ENCODE measurements at places on chromosomes 1 and 21. TPM values are rescaled to one million over a fixed set of nuclear protein-coding genes. Genes with fewer than 3 reads are reported as not detected.

Gene CFHR3
- total RNA-seq, result not detected

DNA sequence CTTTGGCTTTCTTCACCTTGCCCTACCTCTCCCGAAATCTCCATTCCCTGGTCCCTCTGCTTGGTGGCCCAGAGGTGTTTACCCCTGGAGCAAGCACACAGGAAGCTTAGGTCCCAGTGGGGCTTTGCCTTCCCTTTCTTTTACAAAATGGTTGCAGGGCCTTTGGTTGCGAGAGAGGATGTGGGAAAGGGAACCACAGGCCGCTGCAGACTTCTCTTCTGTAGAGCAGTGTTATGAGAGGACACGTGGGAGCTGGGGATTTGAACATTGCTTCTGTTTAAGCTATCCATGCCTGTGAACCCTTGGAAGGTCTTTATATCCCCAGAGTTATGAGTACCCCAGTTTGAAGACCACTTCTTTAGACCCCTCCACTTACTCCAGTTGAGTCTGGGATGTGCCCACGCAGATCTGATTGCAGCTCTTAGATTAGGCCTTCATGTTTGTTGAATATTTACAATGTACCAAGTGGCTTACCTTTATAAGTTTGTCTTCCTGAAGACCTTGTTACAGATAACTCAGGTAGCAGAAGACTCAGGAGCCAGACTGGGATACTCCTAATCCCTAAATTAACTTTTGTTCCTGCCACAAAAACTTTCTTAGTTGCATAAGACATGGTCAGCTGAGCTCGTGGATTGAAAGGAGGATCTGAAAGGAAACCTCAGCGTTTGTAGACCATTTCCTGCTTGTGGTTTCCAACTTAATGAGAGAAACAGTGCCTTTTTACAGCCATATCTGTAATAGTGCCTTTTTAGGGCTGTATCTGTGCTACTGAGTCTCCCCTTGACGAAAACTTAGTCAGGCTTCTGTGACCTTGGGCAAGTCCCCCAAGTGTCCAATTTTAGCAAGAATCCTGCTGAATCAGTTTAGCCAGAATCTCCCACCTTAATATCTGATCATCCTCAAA is 21.9 kb upstream of the IVNS1ABP start:
- no peak for DNase-seq

GRCh38 chr1:241499910-241500309 is 19.6 kb downstream of the FH start:
- peak; percentile 74 for DNase-seq

DNA sequence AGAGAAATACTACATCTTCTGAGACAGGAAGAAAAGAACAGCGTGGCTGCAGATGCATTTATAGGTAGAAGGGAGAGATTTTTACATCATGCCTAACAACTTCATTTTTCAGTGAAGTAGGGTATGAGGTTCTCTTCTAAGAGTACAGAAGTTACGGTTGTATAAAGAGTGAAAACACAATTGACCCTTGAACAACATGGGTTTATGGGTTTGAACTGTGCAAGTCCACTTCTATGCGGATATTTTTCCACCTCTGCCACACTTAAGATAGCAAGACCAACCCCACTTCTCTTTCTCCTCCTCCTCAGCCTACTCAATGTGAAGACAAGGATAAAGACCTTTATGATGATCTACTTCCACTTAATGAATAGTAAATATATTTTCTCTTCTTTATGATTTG is 64.5 kb downstream of the RPAP2 start:
- no peak for DNase-seq

DNA sequence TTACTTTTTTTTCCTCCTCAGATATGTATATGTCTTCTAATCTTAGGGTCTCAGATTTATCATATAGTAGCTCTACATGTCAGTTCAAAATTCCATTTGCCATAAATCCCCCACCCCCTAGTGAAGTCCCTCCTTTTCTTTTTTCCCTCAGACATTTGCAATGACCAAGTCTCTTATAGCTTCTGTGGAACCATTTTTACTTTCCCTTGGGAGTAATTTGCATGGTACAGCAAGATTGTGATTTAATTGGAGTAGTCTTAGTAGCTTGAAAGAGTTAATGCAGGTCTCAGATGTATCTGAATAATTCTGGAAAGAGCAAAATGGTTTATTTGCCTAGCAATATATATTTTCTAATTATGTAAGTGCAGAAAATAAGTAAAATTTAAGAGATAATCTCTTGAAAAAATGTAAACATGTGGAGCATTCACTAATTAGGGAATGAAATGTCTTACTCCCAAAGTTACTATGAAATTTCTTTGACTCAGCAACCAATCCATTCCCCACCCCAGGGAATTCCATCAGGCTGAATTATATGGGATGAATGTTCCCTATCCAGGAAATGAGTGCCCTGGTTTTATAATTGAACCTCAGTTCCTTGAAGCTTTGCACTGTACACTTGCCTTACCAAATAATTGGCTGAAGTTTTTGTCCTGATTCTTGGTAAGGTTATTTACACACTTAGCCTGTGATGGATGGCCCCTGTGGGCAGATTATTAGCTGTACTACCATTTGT is 267.0 kb downstream of the DNM3 start:
- DNase-seq, result peak; percentile 22

DNA sequence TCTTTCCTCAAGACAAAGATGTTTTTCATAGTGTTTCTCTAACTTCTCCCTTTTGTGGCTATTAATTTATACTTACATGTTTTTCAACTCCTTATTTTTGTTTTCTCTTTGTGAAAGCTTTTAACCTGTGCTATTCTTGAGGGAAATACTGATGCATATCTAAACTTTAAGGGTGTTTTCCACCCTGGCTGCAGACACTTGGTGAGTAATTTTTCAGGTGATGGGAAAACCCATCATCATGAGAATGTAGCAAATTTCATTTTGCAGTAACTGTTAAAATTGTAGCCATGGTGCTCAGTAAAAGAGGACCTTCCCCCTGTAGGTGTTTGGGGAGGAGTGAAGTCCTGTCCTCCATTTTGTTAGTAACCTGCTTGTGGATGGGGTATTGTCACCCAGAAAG is 124.2 kb downstream of the LIPI start:
- DNase-seq, result no peak

DNA sequence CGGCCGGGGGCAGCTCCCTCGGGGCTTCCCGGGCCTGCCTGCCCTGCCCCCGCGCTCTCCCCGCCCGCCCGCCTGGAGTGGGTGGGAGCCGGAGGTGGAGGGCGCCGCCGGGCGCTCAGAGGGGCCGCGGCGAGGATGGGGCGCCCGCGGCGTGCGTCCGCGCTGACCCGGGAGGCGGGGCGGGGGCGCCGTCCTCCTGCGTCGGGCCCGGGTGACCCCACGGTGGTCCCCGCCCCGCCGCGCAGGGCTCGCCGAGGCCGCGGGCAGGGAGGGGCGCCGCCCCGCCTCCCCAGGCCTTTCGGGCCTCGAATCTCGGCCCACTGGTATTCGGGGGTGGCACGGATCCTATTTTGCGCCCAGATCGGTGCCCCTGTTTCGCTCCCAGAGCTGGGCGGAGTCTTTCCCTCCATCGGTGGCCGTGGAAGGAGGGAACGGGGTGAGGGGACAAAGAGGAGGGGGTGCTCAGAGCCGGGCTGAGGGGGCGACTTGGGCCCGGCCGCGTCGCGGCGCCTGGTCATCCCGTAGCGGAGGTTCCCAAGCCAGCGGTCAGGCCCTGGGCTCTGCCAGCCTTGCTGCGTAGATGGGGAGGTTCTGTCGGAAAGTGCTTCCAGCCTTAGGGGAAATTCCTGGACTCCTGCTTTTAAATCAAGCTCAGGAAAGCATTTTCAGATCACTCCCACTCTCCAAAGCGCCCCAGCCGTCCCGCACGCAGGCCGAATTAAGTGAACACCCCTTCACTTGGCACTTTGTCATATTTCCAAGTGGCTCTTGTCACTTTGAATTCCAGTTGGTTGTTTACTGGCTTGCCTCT is 545 bp downstream of the PATJ start:
- peak; percentile 68 for DNase-seq

Gene RAB42
- 1.6 TPM for total RNA-seq
